ENCODE measurements at places on chromosomes 1 and 21.

DNA sequence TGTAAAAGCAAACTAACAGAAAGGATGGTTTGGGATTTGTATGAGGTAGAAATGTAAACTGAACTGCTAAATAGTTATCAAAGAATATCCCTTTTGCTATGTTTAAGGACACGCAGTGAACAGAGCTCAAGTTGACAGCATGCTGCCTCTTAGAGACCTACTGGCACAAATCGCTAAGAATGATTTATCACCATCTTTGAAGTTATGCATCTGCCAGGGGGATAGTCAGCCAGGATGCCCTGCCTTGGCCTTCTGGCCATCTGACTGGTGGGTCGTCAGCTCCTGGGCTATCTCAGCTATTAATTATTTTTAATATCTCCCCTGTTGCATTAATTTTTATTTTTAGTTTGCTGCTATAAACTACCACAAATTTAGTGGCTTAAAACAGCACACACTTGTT is 334.8 kb upstream of the KAZN start:
- DNase-seq, result no peak

DNA sequence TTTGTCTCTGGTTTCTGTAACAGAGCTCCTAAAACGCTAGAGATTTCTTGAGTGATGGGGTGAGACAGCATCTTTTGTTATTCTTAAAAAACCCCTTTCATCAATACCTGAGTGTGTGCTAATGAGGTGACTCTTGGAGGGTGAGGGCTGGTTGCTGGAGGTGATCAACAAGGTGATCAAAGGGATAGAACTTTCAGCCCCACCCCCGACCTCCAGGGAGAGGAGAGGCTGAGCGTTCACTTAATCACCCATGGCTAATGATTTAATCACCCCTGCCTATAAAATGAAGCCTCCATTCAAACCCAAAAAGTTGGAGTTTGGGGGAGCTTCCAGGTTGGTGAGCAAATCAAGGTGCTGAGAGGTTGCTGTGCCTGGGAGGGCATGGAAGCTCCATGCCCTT is 175.4 kb downstream of the SLC35F3 start:
- DNase-seq, result no peak

GRCh38 chr1:2506007-2506860 is 20.2 kb downstream of the PANK4 start:
- DNase-seq, result no peak

GRCh38 chr1:117566556-117566955 is 39.3 kb upstream of the TENT5C start:
- no peak for DNase-seq

DNA sequence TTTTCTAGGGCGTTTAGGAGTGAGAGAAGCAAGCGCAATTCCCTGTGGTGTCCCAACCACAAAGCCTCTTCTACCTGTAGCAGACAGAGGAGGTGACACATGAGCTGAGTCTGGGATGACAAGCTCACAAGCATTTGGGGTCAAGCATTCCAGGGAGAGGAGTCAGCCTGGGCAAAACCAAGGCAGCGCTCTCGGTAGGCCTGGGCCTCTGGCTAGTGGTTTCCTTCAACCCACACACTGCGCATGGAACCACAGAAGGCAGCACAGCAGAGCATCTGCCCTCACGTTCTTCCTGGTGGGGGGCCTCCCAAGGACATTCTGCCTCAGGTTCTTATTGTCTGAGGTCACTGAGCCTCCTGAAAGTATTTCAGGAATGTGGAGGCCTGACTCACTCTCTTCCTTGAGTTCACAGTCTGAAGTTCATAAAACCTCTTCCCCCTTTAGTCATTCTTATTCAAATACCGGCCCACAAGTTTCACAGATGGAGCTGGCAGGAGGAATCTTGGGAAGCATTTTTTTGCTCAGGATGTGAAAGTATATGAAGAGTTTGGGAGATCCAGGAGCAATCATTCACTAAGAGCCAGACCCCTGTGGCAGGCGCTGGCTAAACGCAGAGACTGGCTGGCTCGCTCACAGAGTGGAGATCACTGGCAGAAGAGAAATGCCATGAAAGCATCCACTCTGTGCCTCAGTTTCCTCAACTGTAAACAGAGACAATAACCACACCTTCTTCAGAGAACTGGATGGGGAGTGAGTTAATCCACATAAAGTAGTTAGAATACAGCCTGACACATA is 26.8 kb downstream of the CCN1 start:
- DNase-seq, result no peak

- no peak for DNase-seq
Observed at GRCh38 chr1:202584707-202585589, 125.3 kb downstream of the SYT2 start.

DNA sequence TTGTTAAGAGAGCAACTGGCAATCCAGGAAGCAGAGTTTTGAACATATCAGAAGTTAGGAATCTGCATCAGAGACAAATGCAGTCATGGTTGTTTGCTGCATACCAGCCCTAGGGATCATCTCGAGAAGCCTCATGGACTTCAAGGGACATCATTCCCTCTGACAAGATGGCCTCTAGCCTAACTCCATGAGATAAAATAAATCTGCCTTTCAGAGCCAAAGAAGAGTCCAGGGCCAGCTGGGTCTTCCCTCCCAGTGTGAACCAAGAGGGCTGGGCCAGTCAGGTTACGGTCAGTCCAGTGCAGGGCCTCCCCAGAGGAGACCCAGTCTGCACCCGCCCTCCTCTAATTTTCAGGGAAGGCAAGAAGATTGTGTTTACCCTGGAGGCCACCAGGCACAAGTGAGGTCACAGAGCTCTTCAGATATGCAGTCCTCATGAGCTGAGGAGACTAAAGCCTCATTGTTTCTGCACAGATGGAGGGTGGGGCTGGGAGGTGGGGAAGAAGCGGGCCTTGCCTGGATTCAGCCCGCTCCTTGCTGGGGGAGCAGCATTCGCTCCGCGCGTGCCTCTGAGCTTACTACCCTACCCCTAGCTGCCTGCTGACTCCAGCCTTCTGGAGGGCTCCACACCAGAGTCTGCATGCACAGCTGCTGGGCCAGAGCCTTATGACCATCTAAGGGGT is 52.8 kb downstream of the CAPN2 start:
- no peak for DNase-seq

GRCh38 chr1:33762109-33762830 is 101.6 kb upstream of the HMGB4 start:
- no peak for DNase-seq

GRCh38 chr1:247110627-247111258 is 6.6 kb upstream of the ZNF669 start:
- DNase-seq, result no peak

DNA sequence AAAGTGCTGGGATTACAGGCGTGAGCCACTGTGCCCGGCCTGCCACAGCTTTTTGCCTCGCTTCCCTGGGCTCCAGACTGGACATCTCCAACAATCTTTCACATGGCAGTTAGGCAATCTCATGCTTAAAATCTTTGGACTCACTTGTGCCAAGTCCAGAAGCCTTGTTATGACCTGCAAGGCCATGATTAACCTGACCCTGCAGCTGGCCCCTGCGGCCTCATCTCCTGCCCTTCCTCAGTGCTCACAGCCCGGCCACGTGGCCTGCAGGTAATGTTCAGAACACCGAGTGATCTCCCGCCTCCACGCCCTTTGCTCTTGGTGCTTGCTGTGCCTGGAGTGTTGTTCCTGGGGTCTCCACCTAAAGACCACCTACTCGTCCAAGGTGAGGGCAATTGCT is 24.9 kb downstream of the FAAH start:
- DNase-seq, result no peak

- DNase-seq, result no peak
Observed at GRCh38 chr1:2962541-2962940, 58.7 kb upstream of the ACTRT2 start.

DNA sequence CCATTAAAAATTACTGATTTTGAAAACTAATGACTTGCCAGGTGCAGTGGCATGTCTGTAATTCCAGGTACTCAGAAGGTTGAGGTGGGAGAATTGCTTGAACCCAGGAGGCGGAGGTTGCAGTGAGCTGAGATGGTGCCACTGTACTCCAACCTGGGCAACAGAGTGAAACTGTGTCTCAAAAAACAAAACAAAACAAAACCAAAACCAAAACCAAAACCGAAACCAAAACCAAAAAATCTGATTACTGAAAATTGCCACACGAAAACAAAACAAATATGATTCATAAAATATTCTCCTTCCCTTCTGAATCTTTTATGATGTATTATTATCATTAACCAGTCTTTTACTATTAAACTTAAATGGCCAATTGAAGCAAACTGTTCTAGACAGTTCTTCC is 74.1 kb downstream of the SERINC2 start:
- DNase-seq, result no peak
